ENCODE measurements at places on chromosomes 2 and 18. TPM values are rescaled to one million over a fixed set of nuclear protein-coding genes. Genes with fewer than 3 reads are reported as not detected.

Gene CPLX4
- not detected for total RNA-seq

Gene GRHL1
- total RNA-seq, result 0.47 TPM

- H3K27ac ChIP-seq, result peak overlapping the region; percentile 53
- H3K27me3 ChIP-seq, result no peaks in the 10 kb centered on the region
Measured at GRCh38 chr2:168751104-168751740, 51.2 kb upstream of the NOSTRIN start.

DNA sequence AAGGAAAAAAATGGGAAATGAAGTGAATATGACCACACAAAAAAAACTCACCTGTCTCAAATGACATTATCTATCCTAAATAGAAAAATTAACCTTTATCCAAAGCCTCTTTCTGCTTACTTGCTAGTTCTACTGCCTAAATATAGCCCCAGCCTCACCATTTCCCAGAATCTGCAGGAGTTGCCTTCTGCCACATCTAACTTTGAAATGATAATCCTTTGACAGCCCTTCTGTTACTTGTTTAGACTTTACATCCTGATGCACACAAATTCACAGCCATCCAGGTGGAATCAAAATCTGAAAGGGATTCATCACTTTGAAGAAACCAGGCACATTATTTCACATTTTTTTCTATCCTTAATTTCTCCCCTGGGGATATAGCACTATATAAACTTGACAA, 1356.2 kb upstream of the NXPH2 start:
- no peak for DNase-seq
- no peaks in the 10 kb centered on the region for H3K4me1 ChIP-seq
- no peaks in the 10 kb centered on the region for H3K36me3 ChIP-seq
- no peak overlapping the region for H3K27ac ChIP-seq
- H3K27me3 ChIP-seq, result no peaks in the 10 kb centered on the region

Gene EIF2AK3
- total RNA-seq, result 29.8 TPM

DNA sequence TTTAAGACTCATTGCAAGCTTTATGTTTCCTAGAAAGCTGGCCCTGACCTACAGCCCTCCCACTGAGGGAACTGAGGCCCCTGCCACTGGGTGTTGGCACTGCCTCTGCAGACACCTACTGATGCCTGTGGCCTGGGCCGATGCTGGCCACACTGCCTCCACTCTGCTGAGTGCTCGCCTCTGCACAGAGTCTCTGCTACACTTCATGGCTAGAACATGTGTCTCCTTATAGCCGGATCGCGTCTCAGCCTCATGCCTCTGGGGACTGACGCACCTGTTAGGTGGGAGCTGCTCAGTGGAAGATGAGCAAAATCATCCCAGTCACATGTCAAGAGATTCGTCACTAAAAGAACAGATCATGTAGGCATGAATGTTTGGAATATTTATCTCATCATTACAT, 108.7 kb downstream of the RGPD3 start:
- no peaks in the 10 kb centered on the region for H3K4me1 ChIP-seq
- no peaks in the 10 kb centered on the region for H3K36me3 ChIP-seq
- no peak overlapping the region for H3K4me3 ChIP-seq
- H3K27me3 ChIP-seq, result peaks cover 8% of the 10 kb centered on the region

Gene NR4A2
- 2.8 TPM for total RNA-seq

GRCh38 chr2:236674238-236674637, 104.6 kb downstream of the ACKR3 start:
- H3K27me3 ChIP-seq, result peaks cover 32% of the 10 kb centered on the region
- H3K27ac ChIP-seq, result no peak overlapping the region
- no peak overlapping the region for H3K4me3 ChIP-seq
- DNase-seq, result no peak
- peaks cover 3% of the 10 kb centered on the region for H3K4me1 ChIP-seq

Gene PROC
- not detected for total RNA-seq

DNA sequence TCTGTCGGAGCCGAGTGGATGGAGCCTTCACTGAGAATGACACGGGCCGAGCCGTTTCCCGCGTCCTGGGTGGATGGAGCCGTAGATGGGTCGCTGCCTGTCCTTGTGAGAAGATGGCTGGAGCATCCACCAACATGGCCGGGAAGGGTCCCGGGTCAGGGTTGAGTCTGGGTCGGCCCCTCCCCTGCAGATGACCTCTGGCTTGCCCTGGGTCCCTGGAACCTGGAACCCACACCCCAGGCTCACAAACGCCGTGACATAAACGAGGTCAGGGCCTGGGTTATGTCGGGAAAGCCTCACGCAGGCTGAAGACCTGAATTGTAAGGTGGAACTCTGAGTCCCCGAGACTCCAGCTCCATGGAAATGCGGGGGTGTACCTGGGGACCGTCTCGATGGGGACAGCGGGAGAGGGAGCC, 94.9 kb downstream of the NFATC1 start:
- peak overlapping the region; percentile 69 for H3K27ac ChIP-seq
- no peak overlapping the region for H3K4me3 ChIP-seq
- no peak for DNase-seq
- H3K4me1 ChIP-seq, result peaks cover 23% of the 10 kb centered on the region

Gene CD226
- total RNA-seq, result 26.1 TPM

DNA sequence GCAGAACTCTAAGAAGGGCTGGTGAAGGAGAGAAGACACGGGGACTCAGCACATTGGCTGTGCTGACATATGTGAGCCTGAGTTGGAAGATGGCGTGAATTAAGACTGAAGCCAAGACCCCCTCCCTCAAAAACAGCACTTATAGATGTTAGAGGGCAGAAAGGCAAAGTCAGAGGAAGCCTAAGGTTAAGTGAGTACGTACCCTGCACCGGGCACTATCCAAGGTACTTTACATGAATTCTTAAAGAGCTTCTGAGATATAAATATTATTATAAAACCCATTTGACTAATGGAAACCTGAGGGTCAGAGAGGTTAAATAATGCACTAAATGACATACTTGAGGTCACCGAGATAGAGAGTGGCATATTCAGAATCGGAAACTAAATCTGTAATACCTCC, 25.6 kb downstream of the SIX3 start:
- no peak overlapping the region for H3K4me3 ChIP-seq
- no peak overlapping the region for H3K27ac ChIP-seq
- H3K27me3 ChIP-seq, result peaks cover 59% of the 10 kb centered on the region
- H3K36me3 ChIP-seq, result no peaks in the 10 kb centered on the region
- no peaks in the 10 kb centered on the region for H3K4me1 ChIP-seq

Gene VWC2L
- not detected for total RNA-seq

- no peaks in the 10 kb centered on the region for H3K27me3 ChIP-seq
- DNase-seq, result no peak
- no peaks in the 10 kb centered on the region for H3K4me1 ChIP-seq
Measured at GRCh38 chr2:121343191-121343590, 58.2 kb upstream of the TFCP2L1 start.

Gene ACKR3
- total RNA-seq, result 5.0 TPM

DNA sequence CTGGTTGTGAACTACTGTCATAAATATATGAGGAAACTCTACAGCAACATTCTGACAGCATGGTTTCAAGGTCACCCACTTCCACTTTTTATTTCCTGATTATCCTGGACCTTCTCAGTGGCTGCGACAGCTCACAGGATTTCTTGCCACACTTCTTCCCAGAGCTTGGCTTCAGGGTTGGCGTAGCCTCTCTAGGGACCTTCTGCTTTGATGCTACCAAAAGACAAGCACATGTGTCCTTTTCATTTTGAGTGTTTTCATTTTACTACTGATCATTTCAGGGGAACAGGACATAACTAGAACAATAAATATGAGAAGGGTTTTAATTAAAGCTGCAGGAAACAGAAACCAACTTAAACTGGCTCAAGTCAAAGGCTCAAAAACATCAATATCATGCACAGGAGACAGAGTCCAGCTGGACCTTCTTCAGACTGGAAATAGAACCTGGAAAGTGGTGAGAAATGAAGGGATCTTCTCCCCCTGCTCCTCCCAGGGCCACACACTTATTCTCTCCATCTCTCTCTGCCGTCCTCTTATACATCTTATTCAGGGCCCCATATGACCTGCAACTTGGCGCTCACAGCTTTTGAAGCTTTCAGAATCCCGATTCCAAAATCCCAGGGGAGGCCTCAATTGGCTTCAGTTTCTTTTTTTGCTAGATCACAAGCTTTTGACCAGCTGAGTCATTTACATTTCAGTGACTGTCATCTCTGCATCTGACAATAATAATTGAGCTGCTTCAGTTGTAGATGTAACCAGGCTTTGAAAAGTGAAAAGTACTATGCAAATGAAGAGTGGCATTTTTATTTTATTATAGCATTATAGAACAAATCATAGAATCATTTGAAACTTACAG, 9.7 kb downstream of the VIT start:
- H3K27ac ChIP-seq, result no peak overlapping the region
- H3K4me1 ChIP-seq, result no peaks in the 10 kb centered on the region
- no peak for DNase-seq
- peaks cover 4% of the 10 kb centered on the region for H3K36me3 ChIP-seq
- peaks cover 10% of the 10 kb centered on the region for H3K27me3 ChIP-seq
- no peak overlapping the region for H3K4me3 ChIP-seq

Gene KLHL14
- 1.7 TPM for total RNA-seq

Gene SPP2
- total RNA-seq, result not detected

DNA sequence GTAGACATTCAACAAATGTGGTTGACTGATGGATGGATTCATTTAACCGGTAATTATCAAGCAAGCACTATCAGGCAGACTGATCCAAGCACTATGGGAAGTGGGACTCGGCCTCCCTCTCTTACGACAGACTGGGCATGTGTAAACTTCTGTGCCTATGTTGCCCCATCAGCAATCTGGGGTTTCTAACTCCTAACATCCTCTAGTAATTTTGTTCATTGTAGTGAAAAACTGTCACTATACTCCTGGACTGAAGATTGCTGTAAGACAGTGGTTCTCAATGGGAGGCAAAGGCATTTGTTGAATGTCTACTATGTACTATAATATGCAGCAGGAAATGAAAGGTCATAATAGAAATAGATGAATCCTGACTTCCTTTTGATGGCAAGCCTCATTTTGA, 51.2 kb upstream of the CREB1 start:
- peaks cover 39% of the 10 kb centered on the region for H3K4me1 ChIP-seq
- H3K27ac ChIP-seq, result no peak overlapping the region
- H3K27me3 ChIP-seq, result no peaks in the 10 kb centered on the region
- DNase-seq, result no peak
- H3K4me3 ChIP-seq, result no peak overlapping the region
- H3K36me3 ChIP-seq, result no peaks in the 10 kb centered on the region

Gene TOGARAM2
- total RNA-seq, result 0.75 TPM

Gene NAGK
- total RNA-seq, result 113 TPM

DNA sequence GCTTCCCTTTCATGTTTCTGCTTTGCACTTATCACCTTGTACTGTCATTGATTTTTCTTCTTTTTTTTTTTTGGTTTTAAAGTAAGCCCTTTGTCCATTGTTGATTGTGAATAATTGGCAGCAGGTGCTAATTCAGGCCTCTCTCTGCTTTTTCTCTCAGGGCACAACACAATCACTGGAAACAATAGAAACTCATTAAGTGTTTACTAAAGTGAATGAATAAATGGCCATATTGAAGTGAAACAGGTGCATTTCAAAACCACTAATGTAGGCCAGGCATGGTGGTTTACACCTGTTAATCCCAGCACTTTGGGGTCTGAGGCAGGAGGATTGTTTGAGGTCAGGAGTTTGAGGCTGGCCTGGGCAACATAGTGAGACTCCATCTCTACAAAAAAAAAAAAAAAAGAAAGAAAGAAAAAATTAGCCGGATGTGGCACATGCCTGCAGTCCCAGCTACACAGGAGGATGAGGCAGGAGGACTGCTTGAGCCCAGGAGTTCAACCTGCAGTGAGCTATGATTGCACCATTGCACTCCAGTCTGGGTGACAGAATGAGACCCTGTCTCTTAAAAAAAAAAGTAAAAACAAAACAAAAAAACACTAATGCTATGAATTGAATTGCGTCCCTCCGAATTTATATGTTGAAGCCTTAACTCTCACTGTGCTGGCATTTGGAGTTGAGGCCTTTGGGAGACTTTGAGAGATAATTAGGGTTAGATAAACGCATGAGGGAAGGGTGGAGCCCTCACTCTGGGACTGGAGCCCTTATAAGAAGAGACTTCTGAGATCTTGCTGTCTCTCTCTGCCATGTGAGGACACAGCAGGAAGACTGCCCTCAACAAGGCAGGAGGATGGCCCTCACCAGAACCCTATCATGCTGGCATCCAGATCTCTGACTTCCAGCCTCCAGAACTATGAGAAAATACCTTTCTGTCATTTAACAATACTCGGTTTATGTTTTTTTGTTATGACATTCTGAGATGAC, 19.9 kb downstream of the SLC38A11 start:
- DNase-seq, result no peak
- no peak overlapping the region for H3K4me3 ChIP-seq
- H3K27ac ChIP-seq, result no peak overlapping the region
- H3K4me1 ChIP-seq, result peaks cover 20% of the 10 kb centered on the region
- H3K36me3 ChIP-seq, result no peaks in the 10 kb centered on the region

DNA sequence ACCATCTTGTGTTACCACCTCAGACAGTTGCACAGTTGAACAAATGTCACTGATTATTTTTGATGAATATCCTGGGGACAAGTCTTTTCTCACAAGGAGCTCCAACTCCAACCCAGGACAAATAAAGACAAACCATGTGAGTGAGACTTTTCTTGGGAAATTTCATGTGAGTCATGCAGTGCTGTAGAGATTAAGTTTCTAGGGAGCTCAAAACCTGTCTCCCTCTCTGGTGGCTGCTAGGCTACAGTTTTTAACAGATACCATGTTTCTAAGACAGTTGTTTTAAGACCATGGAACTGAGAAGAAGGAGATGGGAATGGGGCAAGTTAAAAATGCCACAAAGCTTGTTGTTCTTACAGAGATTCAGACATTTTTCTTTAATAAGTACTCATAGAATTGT, 255.5 kb downstream of the RIT2 start:
- H3K27ac ChIP-seq, result no peak overlapping the region
- no peaks in the 10 kb centered on the region for H3K27me3 ChIP-seq
- H3K4me1 ChIP-seq, result no peaks in the 10 kb centered on the region

DNA sequence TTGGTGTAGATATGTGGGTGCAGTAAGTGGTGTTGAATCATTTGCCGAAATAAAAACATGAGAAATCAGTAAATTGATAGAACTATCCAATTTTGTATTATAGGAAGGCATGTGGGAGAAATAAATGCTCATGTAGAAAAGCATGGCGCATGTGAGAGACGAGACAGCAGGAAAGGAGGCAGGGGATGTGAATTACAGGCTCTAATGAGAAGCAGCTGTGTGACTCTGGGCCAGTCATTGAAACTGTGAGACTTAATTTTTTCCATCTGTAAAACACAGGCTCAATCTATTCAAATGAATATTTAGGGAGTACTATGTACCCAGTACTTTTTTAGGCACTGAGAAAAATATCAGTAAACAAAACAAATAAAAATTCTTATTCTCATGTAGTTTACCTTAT, 42.6 kb upstream of the MAP3K20 start:
- no peaks in the 10 kb centered on the region for H3K36me3 ChIP-seq
- DNase-seq, result no peak
- no peak overlapping the region for H3K4me3 ChIP-seq
- no peaks in the 10 kb centered on the region for H3K4me1 ChIP-seq
- no peaks in the 10 kb centered on the region for H3K27me3 ChIP-seq
- no peak overlapping the region for H3K27ac ChIP-seq

- H3K27me3 ChIP-seq, result no peaks in the 10 kb centered on the region
- H3K36me3 ChIP-seq, result no peaks in the 10 kb centered on the region
- no peak for DNase-seq
Measured at GRCh38 chr2:212448698-212449097, 89.9 kb downstream of the ERBB4 start.

Gene REG3G
- not detected for total RNA-seq

GRCh38 chr2:145615626-145616025, 1095.7 kb upstream of the ZEB2 start:
- H3K27ac ChIP-seq, result no peak overlapping the region
- no peak for DNase-seq
- H3K27me3 ChIP-seq, result no peaks in the 10 kb centered on the region

Gene UGT1A10
- not detected for total RNA-seq

Gene XDH
- not detected for total RNA-seq
